Fibroblast of the conjunctiva (primary cell): ENCODE measurements at places on chromosomes 3 and 15.

- no peak for DNase-seq
Observed at GRCh38 chr3:126040386-126040785, 43.5 kb downstream of the SLC41A3 start.

DNA sequence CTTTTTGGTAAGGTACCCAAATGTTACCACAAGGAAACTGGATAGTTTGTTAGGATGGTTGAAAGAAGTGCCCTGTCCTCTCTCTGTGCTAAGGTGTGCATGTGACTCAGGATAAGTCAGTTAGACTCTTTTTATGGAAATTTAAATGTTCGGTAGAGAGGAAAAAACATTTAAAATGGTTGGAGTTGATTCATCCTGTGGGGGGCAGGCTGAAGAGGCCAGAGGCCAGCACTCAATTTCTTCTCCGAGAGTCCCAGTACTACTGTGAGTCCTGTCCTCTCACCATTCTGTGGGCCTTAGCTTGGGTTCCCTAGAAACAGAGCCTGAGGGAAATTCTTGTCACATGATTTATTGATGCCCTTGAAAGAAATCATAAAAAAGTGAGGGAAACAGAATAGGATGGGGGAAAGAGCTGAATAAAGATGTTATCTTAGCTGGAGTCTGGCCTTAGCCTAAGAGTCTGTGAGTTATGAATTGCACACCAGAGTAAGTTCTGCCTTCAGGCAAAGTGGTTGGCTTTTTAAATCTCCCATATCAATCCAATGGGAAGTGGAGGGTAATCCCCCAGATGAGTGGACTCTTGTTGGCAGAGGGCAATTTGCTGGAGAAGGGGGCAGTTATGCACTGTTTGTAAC lies 106.5 kb upstream of the GALNT15 start:
- no peak for DNase-seq

DNA sequence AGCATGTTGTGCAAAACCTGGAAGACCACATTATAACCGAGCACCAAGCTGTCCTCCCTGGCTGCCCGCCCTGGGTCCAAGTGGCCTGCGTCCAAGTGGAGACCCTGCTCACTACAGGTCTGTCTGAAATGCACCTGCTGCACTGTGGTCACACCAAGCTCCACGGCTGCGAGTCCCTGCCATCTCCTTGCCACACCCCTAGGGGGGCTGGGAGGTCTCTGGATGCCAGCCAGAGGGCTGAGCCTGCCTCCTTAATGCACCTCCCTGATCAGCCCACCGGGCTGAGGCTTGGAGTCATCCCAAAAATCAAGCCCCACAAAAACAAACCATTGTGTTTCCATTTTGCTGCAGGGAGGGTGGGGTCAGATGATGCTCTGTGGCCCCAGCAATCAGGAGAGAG lies 187.1 kb downstream of the MEGF11 start:
- DNase-seq: no peak

GRCh38 chr3:54713455-54713854 lies 214.4 kb downstream of the LRTM1 start:
- no peak for DNase-seq

- no peak for DNase-seq
Observed at GRCh38 chr3:139928708-139929505, 6.1 kb upstream of the CLSTN2 start.

DNA sequence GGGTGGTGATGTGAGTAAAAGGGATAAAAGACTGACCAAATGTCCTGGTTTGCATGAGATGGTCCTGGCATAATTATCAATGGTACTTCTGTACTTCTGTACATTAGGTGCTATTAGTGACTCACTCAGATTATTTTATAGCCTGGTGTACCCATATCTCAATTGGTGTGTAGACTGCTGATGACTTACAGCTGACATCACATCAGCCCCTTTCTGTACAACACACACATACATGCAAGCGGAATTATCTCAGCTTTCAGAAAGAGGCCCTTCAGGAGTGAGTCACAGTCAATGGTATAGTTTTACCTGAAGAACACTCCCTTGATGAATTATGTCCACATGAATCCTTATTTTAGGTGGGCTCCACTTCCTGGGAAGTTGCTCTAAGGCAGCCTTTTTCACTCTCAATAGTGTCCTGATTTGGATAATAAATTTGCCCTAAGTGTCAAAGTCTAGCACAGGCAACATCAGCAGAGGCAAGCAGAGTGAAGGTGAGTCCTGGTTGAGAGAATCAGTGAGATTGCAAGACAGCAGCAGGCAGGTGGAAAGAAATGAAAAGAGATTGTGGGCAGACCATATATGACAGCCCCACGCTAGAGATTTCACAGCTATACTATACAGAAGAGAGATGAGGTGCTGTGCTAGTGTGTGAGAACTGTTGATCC lies 137.0 kb downstream of the ZPLD1 start:
- no peak for DNase-seq

- no peak for DNase-seq
Observed at GRCh38 chr3:100043271-100043670, 71.0 kb downstream of the FILIP1L start.

DNA sequence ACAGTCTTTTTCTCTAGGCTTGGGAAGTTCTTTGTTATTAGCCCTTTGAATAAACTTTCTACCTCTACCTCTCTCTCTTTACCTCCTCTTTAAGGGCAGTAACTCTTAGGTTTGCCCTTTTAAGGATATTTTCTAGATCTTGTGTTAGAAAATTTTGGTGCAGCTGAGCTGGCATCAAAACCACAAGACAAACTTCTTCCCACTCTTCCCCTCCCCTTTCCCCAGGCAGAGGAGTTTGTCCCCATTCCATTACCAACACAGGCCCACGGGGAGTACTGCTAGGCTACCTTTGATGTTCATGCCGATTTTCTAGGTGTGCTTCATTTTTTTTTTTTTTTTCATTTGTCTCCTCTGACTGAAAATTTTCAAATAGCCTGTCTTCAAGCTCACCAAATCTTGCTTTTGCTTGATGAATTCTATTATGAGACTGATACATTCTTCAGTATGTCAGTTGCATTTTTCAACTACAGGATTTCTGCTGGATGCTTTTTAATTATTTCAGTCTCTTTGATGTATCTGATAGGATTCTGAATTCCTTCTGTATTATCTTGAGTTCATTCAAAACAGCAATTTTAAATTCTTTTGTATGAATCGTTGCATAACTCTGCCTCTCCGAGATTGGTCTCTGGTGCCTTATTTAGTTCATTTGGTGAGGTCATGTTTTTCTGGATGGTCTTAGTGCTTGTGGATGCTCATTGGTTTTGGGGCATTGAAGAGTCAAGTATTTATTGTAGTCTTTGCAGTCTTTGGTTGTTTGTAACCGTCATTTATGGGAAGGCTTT lies 112.0 kb downstream of the UBE2E2 start:
- DNase-seq: no peak

DNA sequence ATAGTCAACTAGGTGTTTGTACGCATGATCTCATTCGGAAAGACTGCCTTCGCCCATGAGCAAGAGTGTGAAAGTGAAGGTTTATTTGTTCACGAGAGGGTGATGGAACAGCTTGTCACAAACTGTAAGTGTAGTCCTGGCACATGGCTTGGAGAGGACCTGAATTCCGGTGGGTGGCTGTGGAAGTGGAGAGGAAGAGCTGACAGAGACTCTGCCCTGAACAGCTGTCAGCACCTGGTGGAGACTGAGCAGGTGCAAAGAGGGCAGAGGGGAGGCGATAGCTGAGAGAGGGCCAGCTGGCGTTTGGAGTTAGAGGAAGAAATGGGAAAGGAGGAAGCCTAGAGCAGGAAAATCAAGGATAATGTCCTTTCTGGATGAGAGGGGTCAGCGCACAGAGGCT lies 155.7 kb downstream of the EEFSEC start:
- no peak for DNase-seq

GRCh38 chr3:175007306-175007705 lies 148.2 kb downstream of the NAALADL2 start:
- no peak for DNase-seq

DNA sequence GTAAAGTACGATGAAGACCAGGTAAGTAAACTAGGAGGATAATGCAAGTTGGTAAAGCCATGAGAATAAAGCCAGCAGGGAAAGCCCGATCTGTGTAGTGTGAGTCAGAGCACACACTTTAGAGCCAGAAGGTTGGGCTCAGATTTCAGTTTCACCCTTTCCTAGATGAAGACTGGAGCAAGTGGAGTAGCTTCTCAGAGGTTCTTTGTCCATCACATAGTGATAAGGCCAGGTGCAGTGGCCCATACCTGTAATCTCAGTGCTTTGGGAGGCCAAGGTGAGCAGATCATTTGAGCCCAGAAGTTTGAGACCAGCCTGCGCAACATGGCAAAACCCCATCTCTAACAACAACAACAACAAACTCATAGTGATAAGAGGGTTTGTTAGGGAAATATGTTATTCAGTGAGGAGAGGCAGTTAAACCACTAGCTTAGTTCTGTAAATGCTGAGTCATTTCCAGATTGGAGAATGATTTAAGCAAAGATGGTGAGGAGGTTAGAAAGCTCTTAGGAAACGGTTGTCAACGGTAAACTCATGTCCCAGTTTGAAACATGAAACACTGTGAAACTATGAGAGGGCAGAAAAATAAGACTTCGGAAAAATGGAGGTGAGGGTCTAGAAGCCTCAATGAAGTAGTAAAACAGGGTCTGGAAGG lies 39.0 kb downstream of the IL12A start:
- DNase-seq: no peak

DNA sequence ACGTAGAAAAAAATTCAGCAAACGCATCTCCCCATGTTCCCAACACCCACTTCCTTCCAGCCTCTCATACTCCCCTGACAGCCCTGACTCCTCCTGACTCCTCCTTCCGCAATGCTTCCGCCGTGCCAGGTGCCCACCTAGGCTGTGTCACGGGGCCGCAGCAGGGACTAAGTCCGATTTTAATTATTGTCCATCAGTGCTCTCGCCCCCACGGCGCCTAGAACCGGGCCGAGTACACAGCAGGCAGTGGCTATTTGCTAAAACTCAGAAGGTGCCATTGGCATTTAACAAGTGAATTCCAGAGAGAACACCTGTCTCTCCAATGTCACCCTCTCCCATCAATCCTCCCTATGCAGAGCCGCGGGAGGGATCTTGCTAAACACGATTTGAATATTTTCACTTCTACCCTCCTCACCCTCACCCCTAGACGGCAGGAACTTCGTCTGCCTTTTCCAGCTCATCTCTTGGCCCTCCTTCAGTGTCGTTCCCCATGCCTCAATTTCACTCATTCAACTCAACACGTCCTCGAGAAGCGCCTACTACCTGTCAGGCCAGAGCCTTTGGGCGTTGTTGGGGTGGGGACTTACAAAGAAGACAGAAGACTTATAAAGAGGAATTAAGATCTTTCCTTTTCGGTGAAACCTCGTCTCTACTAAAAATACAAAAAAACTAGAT lies 11.5 kb upstream of the SHF start:
- no peak for DNase-seq

DNA sequence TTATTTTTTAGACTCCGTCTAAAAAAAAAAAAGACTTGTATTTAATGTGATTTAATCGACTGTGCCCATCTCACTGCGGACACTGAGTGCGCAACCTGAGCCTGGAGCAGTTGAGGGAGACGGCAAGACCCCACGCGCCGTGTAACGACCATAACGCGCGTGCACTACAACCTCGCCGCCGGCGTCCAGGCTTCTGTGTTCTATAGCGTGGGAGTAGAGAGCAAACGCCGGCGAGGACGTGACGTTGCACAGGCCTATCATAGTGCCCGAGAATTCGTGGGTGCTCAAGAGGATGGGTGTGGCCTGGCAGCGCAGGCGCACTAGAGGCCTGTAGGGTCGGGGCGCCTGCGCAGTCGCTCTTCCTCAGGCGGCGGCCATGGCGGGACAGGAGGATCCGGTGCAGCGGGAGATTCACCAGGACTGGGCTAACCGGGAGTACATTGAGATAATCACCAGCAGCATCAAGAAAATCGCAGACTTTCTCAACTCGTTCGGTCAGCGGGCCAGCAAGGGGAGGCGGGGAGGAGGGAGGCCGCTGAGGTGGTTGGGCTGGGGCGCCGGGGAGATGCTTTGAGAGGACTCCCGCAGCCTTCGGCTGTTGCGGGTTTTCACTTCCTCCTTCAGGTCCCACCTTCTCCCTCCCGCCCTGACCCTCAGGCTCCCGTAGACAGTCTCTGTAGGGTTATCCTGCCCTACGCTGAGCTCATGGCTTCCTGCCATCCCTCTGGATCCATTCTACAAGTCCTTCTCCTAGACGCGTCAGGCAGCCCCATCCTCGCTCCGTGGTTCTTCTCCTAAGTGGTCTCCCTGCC lies at the start of gene BRK1:
TSS of gene BRK1 (plus strand) at position 350 of the 812 bp plus-strand sequence. CDS start at position 377, 27 bp downstream.
- peak; percentile 95 for DNase-seq

DNA sequence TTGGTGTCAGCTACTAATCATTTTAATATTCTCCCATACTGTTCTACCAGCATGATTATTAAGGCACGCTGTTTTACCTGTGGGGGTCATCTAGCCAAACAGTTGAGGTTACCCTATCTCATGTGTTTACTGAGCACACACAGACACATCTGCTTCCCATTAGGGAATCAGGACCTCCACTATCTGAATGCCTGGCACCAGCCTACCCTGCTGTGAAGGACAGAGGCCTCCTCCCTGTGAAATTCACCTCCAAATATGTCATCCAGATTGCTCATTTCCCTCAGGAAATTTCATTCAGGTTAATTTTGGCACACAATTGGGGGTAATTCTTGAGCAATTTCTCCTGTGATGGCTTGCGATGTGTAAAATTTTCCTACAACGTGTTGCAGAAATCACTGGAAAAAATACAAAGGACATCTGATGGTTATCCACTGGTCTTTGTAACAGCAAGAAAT lies 155.6 kb upstream of the NR2E3 start:
- no peak for DNase-seq

DNA sequence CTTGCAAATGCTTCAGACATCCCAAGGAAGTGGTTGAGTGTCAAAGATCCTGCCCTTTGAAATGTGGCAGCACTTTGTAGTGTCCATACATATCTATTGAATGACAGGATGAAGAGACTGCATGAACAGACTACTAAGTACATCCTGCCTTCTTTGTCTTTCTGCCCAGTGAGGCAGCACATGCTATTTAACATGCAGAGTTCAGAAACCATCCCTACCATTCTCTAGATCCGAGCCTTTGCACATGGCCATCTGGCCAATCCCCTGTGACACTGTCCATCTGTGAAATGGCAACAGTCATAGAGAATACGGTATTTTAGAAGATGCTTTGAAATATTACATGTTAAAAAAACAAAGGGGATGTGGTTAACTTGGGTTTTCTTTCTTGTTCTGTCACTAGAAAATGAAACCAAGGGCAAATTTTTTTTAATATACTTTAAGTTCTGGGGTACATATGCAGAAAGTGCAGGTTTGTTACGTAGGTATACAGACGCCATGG lies 519.6 kb downstream of the NTRK3 start:
- DNase-seq: no peak

DNA sequence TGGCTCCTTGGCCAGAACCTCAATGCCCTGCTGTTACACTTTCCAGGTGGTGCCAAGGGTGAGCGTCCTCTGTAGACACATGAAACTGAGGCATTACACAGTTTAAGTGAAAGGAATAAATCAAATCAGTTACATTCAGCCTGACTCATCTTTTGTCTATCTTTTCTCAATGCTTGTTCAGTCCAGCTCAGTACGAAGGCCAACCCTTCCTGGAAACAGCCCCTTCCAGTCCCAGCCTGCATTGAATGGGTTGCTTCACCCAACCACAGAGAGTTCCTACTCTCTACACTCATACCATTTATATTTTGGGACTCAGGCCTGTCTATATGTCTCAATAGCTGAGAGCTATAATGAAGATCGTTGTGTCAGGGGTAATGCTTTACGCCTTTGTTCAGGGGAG lies 363.6 kb downstream of the RORA start:
- DNase-seq: no peak
